ENCODE measurements at places on chromosomes 11 and 22.

- no peak for DNase-seq
Measured at GRCh38 chr22:39245130-39246039, 603 bp upstream of the PDGFB start.

DNA sequence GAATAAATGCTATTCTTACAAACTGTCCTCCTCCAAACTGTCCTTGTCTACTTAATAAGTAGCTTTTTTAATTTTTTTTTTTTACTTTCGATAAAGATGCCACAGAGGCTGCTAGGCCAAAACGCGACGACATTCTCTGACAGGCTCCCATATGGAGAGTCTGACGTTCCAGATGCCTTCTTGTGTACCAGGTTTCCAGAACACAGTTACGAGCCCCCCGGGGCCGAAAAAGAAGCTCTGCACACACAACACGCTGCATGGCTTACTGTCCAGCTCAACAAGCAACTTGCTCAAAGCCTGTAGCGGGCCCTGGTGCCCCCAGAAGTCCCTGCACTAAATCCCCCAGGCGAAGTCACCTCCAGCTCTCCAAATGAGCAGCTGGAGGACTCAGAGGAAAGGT is 39.3 kb downstream of the LARGE1 start:
- no peak for DNase-seq

DNA sequence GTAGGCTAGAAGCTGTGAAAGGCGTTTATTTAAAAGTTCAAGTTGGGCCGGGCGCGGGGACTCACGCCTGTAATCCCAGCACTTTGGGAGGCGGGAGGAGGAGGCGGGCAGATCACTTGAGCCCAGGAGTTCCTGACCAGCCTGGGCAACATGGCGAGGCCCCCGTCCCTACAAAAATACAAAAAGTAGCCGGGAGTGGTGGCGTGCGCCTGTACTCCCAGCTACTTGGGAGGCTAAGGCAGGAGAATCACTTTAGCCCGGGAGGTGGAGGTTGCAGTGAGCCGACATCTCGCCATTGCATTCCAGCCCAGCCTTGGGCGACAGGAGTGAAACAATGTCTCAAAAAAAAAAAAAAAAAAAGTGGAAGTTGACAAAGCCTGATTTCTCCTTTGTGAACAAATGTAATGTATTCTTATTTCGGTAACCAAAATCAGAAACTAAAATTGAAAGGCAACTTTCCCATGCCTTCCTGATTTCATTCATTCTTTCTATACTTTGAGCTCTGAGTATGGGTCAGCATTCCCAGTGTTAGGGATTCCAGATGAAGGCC is 825 bp downstream of the PTPMT1 start:
- DNase-seq: no peak

DNA sequence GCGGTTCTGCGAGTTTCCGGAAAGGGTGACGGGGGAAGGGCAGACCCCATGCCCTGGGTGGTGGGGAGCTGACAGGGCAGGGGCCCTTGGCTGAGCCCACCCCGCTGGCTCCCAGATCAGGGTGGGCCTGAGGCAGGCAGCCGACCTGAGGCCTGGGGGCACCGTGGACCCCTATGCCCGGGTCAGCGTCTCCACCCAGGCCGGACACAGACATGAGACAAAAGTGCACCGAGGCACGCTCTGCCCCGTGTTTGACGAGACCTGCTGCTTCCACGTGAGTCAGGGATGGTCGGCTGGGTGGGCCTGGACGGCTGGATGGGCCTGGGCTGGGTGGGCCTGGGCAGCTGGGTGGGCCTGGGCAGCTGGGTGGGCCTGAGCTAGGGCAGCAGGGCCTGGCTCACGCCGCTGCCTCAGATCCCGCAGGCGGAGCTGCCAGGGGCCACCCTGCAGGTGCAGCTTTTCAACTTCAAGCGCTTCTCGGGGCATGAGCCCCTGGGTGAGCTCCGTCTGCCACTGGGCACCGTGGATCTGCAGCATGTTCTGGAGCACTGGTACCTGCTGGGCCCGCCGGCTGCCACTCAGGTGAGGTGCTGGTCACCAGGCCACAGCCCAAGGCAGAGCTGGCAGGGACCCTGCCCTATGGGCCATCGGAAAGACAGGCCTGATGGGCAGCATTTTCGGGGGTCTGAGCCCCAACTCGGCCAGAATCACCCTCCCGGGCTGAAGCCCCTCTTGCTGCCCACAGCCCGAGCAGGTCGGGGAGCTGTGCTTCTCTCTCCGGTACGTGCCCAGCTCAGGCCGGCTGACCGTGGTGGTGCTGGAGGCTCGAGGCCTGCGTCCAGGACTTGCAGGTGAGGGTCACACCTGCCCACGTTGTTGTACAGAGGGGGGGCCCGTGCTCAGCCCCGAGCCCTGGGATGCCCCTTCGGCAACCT is 1.5 kb downstream of the SYT8 start:
- DNase-seq: no peak

- no peak for DNase-seq
Measured at GRCh38 chr22:42848941-42849550, 8.0 kb downstream of the ARFGAP3 start.

GRCh38 chr11:121841487-121842191 is 274.4 kb downstream of the BLID start:
- no peak for DNase-seq

DNA sequence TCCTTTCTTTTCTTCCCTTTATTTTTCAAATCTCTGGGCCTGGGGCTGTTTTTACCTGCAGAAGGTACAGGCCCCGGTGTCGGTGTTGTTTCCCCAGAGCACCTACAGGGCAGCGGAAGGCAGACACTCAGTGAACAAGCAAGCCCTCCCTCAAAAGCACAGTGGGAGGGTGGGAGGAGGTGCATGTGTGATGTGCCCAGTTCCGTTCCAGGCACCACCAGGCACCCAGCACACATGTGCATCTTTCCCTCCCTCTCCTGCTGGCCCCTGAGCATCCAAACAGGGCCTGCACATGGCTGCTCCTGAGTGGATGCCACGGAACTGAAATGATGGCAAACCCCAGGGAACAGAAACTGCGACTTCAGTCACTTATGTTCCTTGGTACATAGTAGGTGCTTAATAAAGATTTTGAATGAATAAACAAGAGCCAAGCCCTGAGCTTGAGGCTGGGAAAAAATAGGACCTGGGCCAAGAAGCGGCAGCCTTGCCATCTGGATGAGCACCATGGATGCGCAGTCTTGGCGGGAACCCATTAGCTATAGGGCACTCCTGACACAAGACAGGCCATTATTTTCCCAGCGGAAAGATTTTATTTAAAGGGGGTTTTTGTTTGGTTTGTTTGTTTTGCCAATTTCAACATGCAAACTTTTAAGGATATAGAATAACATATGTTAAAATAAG is 47.8 kb downstream of the ARRB1 start:
- DNase-seq: no peak

- DNase-seq: no peak
Measured at GRCh38 chr11:92793189-92793588, 176.3 kb upstream of the MTNR1B start.

DNA sequence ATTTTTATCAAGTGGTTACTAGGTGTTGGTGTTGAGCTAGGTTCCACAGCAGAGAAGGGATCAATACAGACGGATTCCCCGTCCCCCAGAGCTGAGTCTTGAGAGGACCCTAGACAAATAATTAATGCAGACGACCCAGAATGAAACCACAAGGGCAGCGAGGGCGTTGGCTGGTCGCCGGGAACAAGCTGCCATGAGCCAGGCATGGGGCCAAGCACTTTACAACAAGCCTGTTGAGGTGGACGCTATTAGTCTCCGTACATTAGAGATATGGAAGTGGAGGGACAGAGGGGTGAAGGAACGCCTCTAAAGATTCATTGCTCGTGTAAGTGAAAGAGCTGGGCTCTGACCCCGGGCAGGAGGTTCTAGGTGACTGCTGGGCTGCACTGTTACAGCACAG is 77.1 kb upstream of the EIF3D start:
- DNase-seq: no peak

DNA sequence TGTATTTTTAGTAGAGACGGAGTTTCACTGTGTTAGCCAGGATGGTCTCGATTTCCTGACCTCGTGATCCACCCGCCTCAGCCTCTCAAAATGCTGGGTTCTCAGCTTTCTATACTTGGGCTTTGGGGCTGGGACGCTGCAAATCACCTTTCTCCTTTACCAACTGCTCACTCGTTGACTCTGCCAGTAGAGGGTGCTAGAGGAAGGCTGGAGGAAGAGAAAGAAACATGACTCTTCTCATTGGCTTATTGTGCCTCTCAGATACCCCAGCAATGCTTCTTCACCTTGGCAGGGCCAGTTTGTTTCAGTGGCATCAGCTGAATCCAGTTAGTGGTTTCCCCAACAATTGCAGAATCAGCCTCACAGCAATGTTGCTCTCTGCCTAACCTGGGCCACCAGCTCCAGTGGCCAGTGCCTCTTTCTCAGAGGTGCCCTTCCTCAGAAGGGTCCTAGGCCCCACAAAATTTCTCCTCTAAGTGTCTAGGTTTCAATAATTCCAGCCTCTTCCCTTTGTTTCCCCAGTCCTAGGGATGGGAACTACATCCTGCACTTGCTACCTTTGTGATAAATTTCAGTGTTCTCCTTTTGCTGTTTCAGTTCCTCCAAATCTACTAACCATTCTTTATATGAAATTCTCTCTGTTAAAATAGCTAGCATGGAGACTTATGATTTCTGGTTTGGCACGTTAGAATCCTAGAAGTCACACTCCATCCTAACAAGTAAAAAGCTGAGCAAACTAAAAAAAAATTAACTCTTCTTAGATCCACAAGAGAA is 71.5 kb upstream of the VSTM5 start:
- no peak for DNase-seq

DNA sequence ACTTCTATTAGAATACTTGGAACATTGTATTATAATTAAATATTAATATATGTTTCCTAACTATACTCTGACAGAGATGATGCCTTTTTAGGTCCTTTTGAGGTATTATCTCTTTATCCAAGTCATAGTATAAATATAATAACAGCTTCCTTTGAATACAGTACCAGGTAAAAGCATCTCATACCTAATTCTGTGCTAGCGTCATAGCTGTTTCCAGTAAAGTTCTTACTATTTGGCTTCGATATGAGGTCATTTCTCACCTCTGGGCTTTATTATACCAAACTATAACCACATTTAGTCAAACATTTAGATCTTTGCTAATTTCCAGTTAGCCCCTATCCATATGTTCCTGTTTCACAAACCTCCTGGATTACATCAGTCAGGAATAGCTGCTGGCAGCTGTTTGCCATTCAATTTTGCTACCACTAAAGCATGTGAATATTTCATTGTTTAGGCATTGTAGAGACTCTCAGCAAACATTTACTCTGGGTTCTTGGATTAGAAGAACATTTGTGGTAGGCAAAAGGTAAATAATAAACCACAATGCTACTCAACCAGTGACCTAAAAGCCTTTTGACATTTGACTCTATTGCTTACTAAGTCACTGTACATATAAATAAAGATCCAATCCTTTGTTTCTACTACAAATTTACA is 255.1 kb downstream of the TTC28 start:
- peak; percentile 57 for DNase-seq

GRCh38 chr11:36065436-36065835 is 121.6 kb downstream of the LDLRAD3 start:
- DNase-seq: no peak

DNA sequence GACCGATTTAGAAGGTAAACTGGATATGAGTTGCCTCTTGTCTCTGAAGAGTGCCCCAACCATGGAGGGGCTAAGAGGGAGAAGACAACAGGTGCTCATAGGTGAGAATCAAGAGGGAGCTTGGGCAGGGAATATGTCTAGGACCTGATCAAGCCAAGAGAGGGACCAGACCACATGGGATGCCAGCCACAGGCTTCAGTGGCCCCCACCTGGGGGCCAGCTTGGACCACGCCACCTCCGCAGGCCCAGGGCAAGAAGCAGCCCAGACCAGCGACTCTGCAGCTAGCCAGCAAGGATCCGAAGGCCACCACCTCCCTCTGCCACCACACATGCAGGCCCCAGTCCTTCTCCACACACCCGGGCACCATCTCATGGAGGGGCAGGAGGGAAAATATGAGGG is 92.5 kb upstream of the LDLRAD3 start:
- DNase-seq: no peak

GRCh38 chr22:36856121-36856791 is 4.5 kb upstream of the NCF4 start:
- DNase-seq: peak; percentile 2

DNA sequence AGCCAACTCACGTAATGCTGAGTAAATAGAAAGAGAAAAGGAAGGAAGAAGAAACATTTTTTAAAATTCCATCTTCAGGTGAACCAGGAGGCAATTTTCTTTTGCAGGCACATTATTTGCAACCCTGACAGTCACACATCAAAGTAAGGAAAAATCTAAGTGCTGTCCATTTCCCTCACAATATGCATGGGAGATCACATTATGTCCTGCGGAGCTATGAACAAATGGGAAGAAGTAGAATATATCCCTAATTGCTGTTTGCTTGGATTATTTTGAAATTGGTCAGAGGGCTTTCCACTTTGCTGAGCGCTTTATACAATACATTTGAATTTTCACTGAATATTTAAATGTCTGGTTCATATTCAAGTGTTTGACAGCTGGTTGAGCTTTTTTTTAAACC is 133.8 kb upstream of the API5 start:
- no peak for DNase-seq

DNA sequence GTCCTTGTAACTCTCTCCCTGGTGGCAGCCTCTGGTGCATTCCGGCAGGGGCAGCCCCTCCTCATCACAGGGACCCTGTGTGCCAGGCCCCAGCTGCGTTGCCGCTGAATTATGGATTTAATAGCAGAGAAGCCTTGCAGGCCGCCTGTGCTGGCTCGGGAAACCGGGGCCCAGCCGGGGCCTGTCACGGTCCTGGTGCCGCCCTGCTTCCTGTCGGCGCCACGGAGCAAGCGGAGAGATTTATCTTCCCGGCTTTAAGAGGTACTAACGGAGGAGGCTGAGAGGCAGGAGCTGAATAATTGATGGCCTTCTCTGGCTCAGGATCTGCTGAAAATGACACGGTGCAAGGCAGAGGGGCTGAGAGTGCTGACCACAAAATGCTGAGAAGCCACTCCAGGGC is 54.0 kb upstream of the CCDC188 start:
- no peak for DNase-seq

DNA sequence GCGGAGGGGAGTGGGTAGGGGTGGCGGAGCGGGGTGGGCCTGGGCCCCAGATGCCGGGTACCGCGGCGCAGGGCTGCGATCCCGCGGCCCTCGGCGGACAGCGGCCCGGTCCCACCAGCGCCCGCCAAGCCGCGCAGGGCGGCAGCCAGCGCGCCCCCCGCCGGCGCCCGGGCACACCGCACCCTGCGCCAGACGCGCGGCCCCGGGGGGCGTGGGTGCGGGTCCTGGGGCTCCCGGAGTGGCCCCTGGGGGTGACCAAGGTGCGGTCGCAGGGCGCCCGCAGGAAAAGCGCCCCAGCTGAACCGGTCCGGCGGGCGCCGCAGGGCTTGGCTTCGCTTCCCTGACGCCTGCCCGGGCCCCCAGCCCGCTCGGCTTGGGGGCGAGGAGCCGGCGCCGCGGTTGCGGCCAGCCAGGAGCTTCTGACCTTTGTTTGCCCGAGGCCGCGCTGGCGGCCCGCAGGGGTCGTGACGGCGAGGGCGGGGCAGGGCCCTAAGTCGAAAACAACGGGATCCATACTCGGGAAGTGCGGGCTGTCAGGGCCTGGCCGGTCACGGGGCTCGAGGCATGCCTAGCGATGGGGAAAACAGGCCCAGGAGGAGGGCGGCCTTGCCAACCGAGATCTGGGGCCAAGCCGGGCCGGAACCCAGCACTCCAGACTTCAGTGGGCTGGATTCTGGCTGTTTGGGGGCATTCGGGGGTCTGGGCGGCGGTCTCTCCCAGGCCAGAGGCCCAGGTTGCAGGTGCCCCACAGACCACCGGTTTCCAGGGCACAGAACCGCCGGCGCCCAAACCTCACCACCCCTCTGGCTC is 581 bp upstream of the AP5B1 start:
- no peak for DNase-seq

GRCh38 chr11:18229501-18229900 is 7.1 kb downstream of the SAA4 start:
- no peak for DNase-seq

- DNase-seq: no peak
Measured at GRCh38 chr11:65965986-65966762, 4.6 kb downstream of the SART1 start.
